ENCODE measurements at places on chromosomes 12 and 14.

DNA sequence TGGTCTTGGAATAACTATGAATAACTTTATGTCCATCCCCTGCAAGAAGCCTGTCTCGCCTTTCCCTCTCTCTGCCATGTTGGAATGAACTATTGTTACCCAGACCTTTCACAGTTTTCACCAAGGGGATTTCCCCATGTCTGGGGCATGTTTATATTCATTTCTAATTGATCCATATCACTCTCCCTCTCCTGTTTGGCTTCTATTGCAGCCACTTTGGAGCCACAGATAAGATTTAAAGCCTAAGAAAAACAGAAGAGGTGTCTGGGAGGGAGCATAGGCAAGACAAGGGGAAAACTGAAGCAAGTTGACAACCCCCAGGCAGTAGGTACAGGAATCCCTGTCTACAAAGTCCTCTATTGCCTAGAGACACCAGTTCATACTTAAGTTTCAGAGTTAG, 41.0 kb upstream of the FOXJ2 start:
- no peak for DNase-seq

DNA sequence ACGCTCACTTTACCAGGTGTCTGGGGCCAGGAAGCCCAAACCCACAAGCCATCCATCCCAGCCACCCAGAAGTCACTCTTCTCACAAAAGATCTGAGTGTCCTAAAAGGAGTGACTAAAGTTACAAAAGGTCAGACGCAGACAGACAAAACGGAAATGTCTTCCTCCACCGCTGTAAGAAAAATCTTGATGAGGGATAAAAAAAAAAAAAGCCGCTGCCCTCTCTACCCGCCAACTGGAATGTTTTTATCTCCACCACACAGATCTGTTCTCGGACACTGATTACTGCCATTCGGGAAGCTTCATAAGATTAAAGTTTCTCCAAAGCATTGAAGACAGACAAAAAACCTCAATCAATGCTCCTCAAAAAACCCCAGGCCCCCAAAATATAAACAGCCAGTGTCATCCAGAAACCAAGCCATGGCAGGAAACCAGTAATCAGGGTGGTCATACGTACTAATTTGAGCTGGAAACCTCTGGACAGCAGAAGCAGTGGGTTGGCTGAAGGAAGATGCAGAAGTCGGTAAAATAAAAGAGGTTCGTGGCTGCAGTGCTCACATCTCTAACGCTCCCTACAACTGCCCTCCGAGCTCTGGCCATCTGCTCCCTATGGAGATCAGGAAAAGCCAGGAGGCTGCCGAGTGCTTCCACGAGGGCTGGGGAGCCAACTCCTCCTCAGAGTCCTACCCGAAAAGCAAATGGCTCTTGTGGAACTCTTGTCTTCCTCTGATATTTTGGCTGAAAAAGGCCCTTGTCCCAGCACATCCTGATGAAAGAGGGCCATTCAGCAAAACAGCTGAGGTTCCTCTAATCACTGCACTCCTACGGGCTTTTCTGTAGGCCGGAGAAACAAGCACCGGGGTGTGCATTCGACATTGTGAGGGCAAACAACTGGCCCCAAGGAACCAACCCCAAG, 30.3 kb downstream of the SSH1 start:
- DNase-seq, result no peak

DNA sequence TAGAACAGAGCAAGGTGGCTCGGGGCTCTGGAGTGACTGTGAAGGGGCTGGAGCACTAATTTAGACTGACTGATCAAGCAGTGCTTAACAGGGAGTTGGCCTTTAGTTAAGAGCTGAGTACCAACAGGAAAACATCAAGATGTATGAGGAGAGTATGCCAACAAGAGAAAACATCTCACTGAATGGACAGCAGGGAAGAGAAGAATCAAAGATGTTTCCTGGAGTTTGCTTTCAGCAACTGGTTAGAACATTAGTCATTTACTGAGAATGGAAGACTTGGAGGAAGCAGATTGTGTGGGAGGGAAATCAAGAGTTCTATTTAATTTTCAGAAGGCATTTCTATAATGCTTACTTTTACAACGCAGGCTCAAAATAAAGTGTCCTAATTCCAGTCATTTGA, 259.3 kb downstream of the ADAMTS20 start:
- DNase-seq, result no peak

- no peak for DNase-seq
Observed at GRCh38 chr14:26820138-26820537, 222.3 kb upstream of the NOVA1 start.

GRCh38 chr12:64525461-64526160, 73.7 kb downstream of the TBK1 start:
- DNase-seq, result no peak

DNA sequence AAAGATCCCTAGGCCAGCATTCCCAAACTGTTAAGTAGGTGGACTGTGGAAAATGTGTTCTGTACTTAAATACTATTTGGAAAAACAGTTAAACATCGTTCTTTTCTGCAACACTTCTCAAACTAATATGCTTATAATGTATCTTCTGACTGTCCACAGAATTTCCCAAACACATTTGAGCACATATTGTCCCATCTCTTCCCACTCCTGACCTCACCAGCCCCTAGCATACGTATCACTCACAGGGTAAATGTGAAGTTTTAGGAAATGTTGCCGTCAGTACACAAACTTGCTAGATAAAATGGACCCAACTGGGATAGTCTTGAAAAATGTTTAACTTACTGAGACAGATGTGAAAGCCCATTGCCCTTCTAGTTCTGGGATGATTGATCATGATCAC, 27.7 kb downstream of the ARID2 start:
- DNase-seq, result no peak

- DNase-seq, result no peak
Observed at GRCh38 chr14:91351512-91351862, 66.1 kb downstream of the CCDC88C start.

DNA sequence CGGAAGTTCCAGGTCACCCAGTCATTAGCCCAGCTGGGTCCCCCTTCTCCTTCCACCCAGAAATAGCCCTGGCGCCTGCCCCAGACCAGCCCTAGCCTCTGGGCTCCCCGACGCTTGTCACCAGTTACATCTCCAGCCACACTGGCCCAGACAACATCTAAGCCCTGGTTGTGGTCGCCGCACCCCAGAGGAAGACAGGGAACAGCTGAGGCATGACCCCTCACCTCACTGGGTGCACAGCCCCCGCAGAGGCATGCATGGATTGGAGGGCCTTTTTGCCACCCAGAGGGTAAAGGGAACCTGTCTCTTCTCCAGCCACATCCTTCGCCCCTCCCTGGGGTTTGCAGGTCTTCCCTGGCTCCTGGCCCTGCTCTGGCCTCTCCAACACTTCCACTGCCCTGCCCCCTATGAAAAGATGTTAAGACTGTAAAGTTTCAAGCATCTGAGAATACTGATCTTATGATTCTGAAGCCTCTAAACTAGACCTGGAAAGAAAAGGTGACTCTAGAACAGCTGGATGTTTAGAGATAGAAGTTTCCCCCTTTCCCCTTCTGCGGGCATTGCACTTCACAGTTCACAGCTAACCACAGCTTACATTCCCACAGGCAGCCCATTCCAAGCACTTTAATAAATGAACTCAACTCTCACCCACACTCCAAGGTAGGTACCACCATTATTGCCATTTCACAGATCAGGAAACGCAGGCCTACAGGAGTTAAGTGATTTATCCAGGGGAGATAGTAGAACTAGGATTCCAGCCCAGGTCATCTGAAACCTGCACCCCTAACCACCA, 14.7 kb downstream of the TMEM119 start:
- no peak for DNase-seq

Measured in AG04449 (cell line).